ENCODE measurements at places on chromosomes 2 and 18.

DNA sequence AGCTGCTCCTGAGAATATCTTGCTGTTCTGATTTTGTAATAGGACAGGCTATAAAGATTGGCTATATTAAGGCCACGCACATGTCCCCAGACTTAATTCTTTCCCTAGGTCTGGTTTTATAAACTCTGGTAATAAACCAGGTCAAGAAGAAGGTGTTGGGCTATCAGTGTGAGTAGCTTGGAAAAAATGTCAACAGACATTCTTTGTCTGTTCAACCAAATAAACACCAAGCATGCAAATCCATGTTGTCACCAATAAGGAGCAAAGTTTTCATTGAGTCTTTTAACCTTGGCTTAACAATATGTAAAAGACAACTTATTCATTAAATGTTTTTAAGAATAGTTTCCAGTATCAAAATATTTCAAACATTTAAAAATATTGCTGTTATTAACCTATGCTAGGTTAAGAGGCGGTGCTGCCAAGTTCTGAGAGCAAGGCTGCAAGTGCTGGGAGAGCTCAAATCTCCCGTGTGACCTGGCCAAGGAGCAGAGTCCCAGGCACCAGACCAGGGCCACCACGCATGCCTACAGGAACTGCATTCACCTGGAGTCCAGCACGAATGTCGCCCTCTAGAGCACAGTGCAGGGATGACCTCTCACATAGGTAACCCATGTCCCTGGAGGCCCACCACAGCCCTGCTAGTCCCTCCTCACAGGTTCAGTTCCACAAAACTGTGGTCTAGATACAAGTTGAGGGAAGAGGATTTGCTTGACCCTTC, 120.5 kb upstream of the POU3F3 start:
- DNase-seq = no peak

GRCh38 chr2:86577817-86578456, 14.7 kb upstream of the CHMP3 start:
- DNase-seq = no peak

GRCh38 chr2:188773075-188773474, 201.1 kb upstream of the COL3A1 start:
- peak; percentile 64 for DNase-seq

DNA sequence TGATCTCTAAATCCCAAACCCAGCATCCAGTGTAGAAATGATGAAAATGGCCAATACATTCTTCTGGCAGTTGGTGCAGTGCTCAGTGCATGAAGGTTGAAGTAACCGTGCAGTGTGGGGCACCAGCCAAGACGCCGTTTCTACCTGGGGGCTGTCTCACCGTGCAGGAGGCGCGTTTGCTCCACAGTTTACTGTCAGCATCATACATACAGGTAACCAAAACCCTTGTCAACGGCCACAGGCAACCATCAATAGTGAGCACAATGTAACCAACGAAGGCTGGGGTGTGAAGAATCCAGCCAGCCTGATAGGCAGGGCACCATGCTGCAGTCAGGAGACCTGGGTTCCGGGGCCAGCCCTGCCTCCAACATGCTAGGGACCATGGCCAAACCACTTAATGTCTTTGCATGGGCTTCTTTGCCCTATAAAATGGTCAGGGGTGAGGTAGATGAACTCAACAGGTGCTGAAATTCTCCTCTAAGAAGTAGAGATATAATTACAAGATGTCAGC, 127.5 kb upstream of the ID2 start:
- DNase-seq = no peak

DNA sequence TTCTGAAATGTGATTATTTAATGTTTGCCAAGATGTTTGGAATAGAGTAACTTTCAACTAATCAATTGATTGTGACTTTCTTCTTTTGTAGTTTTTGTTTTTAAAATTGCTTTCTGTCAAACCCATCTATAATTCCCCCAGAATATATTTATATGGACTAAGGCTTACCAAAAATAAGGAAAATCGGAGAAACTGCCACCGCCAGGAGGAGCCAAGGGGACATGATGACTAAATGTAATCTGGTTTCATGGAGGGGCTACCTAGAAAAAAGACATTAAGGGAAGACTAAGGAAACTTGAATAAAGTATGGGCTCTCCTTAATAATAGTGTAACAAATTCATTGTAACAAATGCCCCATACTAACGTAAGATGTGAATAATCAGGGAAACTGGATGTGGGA, 19.5 kb downstream of the BOLA3 start:
- no peak for DNase-seq

DNA sequence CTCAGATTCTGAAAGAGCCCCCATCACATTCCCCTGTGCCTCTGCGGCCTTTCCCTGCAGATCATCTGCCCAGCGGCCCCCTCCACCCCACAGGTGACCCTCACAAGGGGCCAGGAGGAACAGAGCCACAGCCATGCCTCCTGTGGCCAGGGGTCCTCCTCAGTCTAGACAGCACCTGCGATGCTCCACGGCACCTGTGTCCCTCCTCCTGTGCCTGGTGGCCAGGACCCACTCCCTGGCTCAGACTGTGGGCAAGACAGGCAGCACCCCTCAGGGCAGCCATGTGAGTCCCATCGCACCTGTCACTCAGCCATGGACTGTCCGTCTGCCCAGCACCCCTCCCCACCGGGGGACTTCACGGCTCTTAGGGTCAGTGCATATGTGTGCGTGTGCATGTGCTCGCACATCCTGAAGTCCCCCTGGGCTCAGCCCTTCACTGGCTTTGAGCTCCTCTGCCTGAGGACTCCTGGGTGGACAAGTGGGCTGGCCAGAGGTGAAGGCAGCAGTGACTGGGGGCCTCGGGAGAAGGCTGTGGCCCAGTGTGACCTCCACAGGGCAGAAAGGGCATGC, 237.7 kb downstream of the ATAD2B start:
- DNase-seq = no peak

GRCh38 chr2:239015218-239015900, 167.5 kb downstream of the TWIST2 start:
- no peak for DNase-seq

GRCh38 chr2:70984228-70984575, 5.8 kb downstream of the ANKRD53 start:
- DNase-seq = no peak

DNA sequence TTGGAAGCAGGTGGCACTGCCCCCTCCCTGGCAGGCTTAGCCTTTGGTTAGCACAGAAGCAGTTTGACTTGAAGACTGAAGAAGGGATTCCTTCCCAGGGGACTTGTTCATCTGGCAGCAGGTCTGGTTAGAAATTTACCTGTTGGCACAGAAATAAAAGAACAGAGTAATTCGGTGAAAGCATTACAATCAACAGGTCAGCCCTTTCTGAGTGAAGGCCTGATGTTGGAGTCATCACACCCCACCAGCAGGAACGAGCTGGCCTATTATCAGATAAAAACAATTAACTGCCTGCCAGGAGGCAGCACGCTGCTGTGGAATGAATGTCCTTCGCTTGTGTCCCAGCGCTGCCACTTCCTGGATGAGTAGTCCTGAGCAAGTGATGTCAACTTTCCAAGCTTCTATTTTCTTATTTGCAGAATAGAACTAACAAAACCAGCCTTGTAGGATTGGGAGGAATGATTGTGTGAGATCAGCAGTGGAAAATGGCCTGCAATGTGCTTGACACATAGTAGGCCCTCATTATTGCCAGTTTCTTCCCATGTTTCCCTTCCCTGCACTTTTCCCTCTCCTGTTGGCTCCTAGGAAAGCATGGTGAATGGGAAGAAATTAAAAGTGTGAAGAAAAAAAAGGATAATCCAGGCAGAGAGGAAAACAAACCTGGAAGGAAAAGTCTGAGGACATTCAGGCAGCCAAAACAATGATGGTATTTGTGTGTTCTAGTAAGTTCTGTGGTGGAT, 29.0 kb downstream of the LGALSL start:
- DNase-seq = no peak

DNA sequence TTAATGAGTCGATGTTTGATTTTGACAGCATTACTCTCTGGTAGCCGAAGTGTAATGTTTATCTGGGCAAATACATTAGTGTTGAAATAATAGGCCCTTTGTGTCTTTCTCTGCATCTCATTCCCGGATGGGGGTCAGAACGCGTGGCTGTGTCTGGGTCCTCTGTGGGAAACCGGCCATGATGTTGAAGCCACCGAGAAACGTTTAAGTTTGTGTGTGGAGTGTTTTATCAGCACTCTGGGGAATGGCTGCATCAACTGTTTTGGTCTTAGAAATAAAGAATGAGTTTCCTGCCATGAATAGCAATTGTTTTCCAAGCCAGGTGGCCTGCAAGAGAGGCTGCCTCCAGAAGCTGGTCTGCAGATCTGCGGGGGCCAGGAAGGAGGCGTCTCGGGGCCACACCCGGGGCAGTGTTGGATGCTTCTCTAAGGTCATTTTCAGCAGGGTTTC, 69.7 kb downstream of the RNF144A start:
- no peak for DNase-seq

DNA sequence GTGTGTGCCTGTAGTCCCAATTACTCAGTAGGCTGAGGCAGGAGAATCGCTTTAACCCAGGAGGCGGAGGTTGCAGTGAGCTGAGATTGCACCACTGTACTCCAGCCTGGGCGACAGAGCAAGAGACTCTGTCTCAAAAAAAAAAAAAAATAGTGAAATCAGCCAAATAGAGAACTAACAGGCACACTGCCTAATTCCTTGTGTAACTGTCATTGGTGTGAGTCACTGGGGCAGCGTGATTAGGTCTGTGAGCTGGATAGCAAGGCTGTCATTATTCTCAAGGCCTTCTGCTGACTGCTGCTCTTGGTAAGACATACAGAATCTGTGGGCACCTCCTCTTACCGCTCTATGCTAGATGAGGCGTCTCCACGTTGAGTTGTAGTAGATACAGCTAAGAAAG, 270.3 kb downstream of the NEDD4L start:
- DNase-seq = no peak

DNA sequence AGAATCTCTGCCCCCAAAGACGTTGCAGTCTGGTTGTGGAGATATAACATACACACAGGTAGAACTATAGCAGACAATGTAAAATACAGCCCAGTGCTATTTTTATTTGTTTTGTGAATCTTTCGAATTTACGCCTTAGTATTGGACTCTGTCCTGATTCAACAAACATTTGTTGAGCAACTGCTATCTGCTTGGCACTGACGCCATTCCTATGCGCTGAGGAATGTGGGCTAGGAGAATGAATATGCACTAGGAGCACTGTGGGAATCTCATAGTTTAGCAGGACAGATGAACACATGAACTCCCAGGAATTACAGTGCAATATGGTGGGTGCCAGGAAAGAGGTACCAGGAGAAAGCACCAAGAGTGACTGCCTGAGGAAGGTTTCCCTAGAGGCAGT, 181.7 kb upstream of the SIX3 start:
- no peak for DNase-seq

DNA sequence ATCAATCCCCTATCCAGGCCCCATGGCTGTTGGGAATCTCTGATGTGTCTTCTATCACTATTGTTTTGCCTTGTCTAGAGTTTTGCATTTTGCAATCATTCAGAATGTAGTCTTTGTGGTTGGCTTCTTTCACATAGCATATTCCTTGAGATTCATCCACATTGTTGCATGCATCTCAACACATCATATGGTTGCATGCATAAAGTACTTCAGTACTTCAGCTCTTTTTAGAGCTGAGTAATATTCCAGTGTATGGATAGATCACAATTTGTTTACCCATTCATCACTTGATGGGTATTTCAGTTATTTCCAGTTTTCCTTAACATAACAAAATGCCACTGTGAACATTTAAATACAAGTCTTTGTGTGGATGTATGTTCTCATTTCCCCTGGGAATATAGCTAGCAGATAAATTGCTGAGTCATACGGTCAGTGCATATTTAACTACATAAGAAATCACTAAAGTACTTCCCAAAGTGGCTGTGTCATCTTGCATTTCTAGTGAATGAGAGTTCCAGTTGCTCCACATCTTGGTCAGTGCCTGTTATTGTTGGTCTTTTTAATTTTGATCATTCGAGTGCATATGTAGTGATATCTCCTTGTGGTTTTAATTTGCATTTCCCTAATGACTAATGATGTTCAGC, 138.8 kb downstream of the BCL11A start:
- DNase-seq = no peak

- DNase-seq = no peak
Measured at GRCh38 chr2:96408616-96409015, 73.0 kb downstream of the NCAPH start.

GRCh38 chr18:54090856-54091255, 133.6 kb downstream of the MBD2 start:
- DNase-seq = no peak

DNA sequence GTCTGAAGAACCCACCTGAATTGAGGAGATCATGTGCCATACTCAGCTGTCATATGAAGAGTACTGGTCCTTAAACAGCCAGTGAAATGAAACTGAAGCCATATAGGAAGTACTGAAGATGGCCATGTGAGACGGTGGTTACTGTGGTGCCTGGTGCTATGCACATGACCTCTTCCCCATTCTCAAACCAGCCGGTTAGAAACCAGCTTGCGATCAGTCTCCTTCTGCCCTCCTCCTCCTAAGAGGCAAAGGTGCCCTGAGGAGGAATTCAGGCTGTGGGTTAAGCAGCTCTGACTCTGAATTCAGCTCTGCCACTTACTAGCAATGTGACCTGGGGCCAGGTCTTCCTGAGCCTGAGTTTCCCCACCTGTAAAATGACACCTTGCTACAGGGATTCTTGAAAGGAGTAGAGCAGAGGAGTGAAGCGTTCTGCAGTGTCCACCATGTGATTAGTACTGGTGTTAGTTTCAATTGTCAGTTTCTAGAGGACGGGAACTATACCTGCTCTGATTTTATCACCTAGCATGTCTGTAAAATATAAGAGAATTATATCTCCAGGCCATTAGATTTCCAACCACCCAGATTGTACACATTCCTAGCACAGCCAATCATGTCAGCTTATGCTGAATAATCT, 5.1 kb downstream of the FECH start:
- no peak for DNase-seq

- no peak for DNase-seq
Measured at GRCh38 chr18:8989855-8990254, 112.6 kb upstream of the NDUFV2 start.

GRCh38 chr2:43400508-43400907, 174.1 kb upstream of the ZFP36L2 start:
- DNase-seq = no peak

DNA sequence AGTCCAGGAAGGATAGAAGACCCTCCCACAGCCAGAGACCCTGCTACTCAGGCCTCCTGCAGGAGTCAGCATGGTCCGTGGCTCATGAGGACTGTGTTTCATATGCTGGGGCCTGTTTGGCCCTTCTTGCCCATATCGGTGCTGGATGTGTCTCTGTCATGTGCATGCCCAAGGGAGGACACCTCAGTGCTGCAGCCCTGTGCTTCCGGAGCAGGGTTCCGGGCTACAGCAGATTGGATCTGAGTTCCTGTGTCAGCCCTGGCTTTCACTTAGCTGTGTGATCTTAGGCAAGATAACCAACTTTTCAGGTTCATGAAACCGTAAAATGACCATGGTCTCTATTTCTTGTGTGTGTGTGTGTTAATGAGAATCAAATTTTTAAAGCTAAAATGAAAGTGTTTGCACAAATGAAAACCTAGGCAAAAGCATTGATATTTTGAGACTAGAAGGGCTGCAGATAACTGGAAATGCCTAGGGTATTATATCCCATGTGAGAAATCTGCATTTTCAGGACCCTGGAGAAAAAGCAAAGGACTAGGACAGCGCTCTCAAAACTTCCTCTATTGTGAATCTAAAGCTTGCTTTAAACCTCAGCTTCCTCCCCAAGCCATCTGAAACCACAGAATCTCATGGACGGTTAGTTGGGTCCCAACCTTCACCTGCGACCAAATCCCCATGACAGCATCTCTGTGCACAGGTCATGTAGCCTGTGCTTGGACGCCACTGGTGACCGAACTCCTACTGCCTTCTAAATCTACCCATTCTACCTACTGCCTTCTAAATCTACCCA, 58.8 kb upstream of the CAPN13 start:
- DNase-seq = no peak

All from NCI-H1417 treated with DMSO at 0.1 percent for 48 hours (cell line).